ENCODE measurements at places on chromosomes 12 and 14.

GRCh38 chr14:69153152-69153872 is 393 bp upstream of the DCAF5 start:
- DNase-seq, result no peak

GRCh38 chr12:68030248-68030647 is 41.0 kb downstream of the IFNG-AS1 start:
- DNase-seq, result no peak

DNA sequence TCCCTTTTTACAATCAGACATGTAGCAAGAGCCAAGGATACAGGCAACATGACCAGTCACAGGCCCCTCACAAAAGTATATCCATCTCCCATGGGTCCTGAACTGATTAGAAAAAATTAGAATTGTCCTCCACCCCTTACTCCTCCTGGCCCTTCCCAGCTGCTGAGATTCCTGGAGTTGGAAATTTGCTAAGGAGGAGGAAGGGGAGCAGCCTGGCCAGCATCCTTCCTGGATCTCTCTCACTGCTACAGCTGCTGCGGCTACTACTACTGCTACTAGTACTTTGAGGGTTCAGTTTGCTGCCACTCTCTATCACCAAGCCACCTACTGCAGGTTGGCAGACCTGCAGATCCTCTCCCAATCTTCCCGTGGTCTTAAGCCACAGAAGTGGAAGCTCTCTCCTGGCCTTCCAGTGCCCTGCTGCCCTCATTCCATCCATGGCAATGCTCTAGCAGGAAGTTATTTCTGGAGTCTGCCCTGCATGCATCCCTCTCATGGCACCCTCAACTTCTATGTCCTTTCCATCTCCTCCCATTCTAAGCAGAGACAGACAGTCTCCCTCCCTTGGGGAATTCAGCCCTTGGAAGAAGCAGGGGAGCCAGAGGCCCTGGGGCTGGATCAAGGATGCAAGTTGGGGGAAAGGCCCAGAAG is 1.0 kb downstream of the ITGA7 start:
- DNase-seq, result no peak

GRCh38 chr14:64510825-64511671 is 6.5 kb downstream of the ZBTB1 start:
- DNase-seq, result no peak

GRCh38 chr12:10031321-10031720 is 839 bp downstream of the CLEC9A start:
- DNase-seq, result no peak

DNA sequence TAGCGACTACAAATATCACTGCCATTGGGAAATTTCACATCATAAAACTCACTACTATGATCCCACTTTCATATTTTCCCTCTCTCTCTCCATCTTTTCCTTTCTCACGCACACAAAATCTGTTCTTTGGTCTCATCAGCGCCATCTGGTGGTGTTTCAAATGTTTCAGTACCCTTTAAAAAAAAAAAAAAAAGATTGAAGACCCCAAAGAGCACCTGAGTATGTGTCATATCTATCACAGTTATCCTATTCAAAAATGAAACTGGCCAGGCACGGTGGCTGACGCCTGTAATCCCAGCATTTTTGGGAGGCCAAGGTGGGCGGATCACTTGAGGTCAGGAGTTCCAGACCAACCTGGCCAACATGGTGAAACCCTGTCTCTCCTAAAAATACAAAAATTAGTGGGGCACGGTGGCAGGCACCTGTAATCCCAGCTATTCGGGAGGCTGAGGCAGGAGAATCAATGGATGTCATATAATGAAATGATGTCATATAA is 72.4 kb downstream of the TTC9 start:
- no peak for DNase-seq

- no peak for DNase-seq
Observed at GRCh38 chr12:123645878-123646277, 12.2 kb downstream of the GTF2H3 start.

DNA sequence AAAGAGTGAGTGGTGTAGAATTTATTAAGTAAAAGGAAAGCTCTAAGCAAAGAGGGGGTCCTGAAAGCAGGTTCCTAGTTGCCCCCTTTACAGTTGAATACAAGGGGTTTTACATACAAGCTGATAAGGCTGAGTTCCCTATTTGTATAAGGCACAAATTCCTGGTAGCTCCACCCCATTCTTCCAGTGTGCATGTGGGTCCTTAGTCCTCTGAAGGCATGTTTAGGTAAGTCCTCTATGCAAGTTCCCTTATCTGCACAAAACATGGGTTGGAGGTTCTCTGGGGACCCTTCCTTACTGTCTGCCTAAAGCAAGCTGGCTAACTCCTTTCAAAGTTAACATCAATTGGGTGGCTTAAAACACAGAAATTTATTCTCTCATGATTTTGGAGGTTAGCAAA is 2.9 kb upstream of the FAR2 start:
- DNase-seq, result no peak

DNA sequence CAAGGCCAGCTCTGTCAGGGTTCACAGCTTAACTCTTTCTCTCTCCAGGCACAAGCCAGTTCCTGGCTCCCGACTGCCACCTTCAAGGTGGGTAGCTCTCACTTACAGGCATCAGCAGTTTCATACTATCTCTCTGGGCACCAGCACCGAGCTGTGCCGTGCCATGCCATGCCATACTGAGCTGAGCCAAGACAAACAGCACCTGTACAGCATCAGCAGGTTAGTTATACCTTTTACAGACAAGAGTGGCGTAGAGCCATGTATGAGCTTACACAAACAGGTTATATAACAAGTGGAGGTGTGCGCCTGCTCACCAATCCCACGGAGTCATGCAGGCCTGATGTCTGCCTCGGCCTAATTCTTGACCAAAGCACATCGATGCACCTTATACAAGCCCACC is 1098.7 kb downstream of the AACS start:
- no peak for DNase-seq

DNA sequence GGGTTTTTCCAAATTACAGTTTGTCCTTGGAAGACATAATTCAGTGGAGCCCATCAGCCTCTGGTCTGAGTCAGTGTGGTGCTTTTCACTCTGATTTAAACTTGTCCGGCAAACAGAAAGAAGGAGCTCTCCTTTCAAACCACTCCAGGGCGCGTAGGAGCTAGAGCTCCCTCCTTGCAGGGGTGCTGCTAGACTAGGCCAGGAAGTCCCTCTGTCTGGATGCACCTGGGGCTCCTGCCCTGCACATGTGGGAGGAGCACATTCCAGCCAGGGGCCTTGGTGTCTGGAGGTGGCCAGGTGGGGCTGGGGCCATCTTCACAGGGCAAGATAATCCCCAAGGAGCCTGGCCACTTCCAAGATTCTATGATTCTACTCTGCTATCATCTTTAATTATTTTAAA is 3.1 kb downstream of the SERPINA3 start:
- no peak for DNase-seq
